Putamen (tissue), 1 donor: ENCODE measurements at places on chromosomes 6 and 20.

DNA sequence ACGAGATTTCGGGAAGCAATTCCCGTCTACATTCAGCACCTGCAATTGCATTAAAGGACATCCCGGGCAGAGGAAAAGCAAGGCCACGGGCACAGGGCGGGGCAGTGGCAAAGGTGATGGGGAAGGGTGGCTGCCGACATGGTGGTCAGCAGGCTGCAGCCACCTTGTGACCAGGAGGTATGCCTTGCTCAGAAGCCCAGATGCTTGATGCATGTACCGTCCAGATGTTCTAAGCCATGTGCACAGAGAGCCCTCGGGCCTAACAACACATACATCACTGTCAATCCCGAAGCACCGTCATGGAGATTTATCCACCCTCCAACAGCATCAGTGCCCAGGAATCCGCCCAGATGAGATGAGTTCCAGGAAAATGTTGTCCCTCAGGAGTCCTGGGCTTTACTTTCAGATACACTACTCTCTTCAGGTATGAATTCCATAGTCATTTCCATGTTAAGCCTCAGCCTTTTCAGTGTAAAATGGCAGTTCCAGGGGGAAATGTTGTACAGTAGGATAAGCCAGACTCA is 77.8 kb upstream of the FRMD1 start:
- DNase-seq, result no peak

- no peak for DNase-seq
These were observed 41.1 kb downstream of the PDE10A start for GRCh38 chr6:165621940-165622339.

DNA sequence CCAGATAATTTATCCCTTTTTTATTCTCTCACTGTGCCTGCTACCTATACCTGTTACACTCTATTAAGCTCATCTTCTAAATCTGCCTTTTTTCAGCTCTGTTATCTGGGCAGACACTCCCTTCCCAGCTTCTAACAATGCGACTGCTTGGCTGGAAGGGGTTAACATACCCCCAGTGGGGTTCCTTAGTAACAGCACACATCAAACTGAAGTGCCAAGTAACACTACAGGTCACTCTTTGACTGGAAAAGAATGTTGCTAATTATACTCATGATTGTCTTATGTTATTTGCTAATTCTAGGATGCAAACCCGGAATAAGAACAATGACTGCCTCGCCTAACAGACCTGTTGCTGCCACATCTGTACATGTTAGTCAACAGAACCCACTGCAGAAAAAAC is 203.5 kb downstream of the EPM2A start:
- DNase-seq, result no peak

DNA sequence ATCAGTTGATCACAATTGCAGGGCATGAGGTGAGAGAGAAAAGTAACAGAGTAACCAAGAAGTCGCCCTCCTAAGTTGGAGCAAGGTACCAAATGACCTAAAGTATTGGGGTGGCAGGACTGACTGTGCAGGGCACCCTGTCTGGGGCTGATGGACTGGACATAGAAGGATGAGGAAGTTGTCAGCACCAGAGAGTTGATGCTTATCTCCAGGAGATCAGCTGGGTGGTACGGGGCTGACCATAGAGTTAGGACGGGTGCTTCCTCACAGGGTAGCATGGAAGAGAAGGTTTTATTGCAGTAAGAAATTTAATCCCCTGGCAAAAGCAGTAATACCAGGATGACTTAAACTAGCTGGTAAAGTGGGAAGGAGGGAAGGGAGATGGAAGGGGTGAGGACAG is 66.7 kb downstream of the TMEM170B start:
- no peak for DNase-seq

- no peak for DNase-seq
These were observed 69.3 kb downstream of the TOX2 start for GRCh38 chr20:43983904-43984361.

DNA sequence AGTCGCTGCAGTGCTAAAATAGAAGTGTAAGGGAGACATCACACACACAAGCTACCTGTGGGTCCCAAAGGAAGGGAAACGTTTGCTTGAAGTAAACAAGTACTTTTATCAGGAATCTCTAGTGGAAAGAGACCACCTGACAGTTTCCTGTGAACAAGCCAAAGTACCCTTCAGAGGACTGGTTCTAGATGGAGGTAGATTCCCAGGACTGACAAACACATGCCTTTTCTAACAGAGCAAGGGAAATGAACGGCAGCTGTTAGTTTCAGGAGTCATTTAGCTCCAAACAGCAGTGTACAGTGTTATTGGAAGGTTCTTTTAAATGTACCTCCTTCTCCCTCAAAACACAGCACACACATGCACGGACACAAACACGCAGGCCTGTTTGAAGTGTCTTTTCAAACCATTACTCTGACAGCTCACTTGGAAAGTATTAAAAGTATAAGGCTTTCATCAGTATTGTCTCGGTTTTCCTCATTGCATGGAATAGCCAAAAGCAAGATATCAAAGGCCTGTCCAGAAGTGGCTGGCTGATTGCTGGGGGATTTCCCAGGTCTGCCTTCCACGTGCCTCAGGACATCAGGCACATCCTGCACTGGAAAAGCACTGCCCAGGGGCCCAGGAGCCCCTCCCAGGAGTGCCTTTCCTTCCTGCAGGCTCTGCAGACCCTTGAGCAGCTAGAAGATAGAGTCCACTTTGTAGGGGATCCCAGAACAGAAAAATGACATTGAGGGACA is 393.2 kb upstream of the SOX4 start:
- DNase-seq, result no peak

GRCh38 chr20:17943343-17943742 is 25.3 kb downstream of the SNX5 start:
- no peak for DNase-seq

- DNase-seq, result peak; percentile 14
These were observed 34.6 kb downstream of the FBXO5 start for GRCh38 chr6:152948150-152948768.

DNA sequence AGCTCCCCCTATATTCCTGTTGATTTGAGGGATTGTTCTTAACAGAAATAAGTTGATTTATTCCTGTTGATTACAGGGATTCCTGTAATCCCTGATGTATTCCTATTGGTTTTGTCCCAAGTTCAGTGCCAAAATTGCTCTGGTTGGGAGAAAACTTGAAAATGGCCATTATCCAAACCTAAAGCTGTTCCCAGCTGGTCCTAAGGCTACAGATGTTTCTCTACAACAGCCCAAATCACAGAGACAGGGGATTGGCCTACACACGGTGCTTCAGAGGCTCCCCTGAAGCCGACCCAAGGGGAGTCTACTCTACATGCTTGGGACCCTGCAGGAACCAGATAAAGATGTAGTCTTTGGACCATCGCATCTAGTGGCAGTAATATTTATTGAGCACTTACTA is 99.0 kb upstream of the AKAP12 start:
- DNase-seq, result no peak
